CD4-positive, CD25-positive, alpha-beta regulatory T cell (primary cell): ENCODE measurements at places on chromosomes 2 and 18. TPM values are rescaled to one million over a fixed set of nuclear protein-coding genes. Genes with fewer than 3 reads are reported as not detected.
A peak's percentile ranks its signal among the peaks of the same experiment; 100 is the strongest.

- no peak for DNase-seq
These were observed 144.0 kb upstream of the VRK2 start for GRCh38 chr2:57902578-57902977.

DNA sequence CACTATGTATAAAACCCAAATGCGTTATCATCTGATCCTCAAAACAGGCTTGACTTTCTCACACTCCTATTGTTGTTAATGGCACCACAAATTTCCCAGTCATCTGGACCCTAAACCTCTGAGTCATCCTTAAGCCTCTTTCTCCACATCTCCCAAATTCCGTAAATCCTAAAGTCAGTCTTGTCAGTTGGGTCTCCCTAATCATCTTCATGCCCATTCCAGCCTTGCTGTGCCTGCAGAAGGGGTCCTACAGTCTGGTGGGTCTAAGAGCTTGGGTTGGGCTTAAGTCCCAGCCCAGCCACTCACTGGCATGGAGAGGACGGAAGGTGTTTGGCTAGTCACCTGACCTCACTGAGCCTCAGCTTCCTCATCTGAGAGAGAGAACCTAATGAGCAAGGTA is 265.1 kb upstream of the SIX3 start:
- DNase-seq: no peak

GRCh38 chr18:69945220-69946114 is 2.2 kb downstream of the CD226 start:
- DNase-seq: no peak

DNA sequence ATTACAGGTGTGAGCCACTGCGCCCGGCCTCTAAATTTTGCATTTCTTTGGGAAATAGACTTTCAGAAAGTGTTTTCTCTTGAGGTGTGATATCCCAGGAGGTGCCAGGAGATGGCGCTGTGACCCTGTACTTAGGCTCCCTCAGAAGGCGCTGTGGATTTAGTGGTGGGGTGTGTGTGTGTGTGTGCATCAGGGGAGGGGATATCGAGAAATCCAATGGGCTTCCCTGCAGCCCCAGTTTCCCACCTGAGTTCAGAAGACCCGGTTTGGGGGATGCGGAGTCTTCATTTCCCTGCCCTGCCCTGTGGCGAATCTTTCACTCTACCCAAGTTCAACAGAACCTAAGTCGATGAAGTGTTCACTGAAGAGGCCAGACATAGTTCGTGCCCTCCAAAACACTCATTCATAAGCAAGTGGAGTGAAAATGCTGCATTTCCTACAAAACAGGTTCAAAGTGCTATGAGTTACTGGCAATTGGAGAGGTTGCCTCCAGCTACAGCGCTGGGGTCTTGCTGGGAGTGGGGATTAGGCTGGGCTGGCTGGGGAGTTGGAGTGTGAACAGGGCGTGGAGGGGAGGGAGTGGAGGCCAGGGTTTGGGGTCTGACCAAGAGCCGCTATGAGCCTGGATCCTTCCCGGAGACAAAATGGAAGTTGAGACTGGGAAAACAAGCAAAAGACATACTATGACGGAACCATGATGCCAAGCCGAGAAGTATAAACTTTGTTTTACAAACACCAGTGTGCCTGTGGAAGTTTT is 6.5 kb upstream of the WNT6 start:
- DNase-seq: peak; percentile 63

- no peak for DNase-seq
These were observed 261.7 kb upstream of the SLC39A10 start for GRCh38 chr2:195395362-195395761.

Gene PCGF1
- polyA plus RNA-seq: 13.8 TPM

Gene CHN1
- 6.6 TPM for polyA plus RNA-seq

Gene CDK5R2
- polyA plus RNA-seq: not detected
